Hepatocyte (in vitro differentiated cells): ENCODE measurements at places on chromosomes 3 and 15. TPM values are rescaled to one million over a fixed set of nuclear protein-coding genes. Genes with fewer than 3 reads are reported as not detected.

DNA sequence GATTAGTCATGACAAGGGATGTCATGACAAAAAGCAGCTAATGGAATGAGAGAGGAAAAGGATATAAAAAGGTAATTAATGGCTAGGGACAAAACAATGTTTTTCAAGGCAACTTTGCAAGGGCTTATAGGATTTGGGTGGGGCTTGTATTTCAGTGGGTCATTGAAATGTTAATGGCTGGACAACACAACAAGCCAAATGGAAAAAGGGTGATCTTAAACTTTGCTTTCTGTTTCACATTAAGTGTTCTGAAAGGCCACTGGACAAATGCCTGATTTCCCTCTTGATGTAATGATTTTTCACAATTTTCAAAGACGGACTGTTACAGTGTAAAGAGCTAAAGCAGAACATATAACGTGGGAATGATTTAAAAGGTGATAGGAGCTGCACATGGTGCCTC is 345.0 kb downstream of the TUSC7 start:
- H3K4me3 ChIP-seq, result no peak overlapping the region
- DNase-seq, result no peak
- H3K27me3 ChIP-seq, result no peaks in the 10 kb centered on the region
- H3K27ac ChIP-seq, result no peak overlapping the region
- no peaks in the 10 kb centered on the region for H3K4me1 ChIP-seq

DNA sequence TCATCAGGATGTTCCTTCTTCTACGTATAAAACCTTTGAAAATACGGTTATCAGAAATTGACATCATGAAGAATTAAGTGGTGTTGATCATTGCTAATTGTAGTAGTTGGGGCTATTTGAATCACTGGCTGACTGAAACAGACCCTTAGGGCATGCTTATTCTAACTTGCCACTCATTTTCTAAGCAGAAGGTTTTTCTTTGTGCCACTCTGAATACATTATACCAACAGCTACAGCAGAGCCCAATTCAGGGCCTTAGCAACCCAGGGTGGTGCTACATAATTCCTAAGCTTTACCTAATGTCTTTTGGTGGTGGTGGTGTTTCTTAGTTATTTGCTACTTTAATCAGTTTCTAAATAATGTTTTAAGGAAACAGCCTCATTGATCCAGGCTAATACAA is 524.2 kb downstream of the NLGN1 start:
- H3K36me3 ChIP-seq, result no peaks in the 10 kb centered on the region
- no peaks in the 10 kb centered on the region for H3K4me1 ChIP-seq
- no peak overlapping the region for H3K27ac ChIP-seq
- no peak overlapping the region for H3K4me3 ChIP-seq
- no peak for DNase-seq

GRCh38 chr15:81054236-81054635 is 53.5 kb downstream of the TLNRD1 start:
- no peak overlapping the region for H3K27ac ChIP-seq
- DNase-seq, result no peak
- no peak overlapping the region for H3K4me3 ChIP-seq
- H3K36me3 ChIP-seq, result no peaks in the 10 kb centered on the region
- H3K4me1 ChIP-seq, result no peaks in the 10 kb centered on the region

GRCh38 chr3:22353126-22353525 is 602.1 kb upstream of the ZNF385D start:
- H3K4me3 ChIP-seq, result no peak overlapping the region
- no peaks in the 10 kb centered on the region for H3K27me3 ChIP-seq
- no peak overlapping the region for H3K27ac ChIP-seq
- no peak for DNase-seq

GRCh38 chr3:13069495-13069894 is 3.7 kb downstream of the IQSEC1 start:
- no peaks in the 10 kb centered on the region for H3K36me3 ChIP-seq
- no peaks in the 10 kb centered on the region for H3K4me1 ChIP-seq
- no peak for DNase-seq
- peaks cover 29% of the 10 kb centered on the region for H3K27me3 ChIP-seq
- H3K4me3 ChIP-seq, result no peak overlapping the region

- H3K36me3 ChIP-seq, result no peaks in the 10 kb centered on the region
- no peak for DNase-seq
- no peak overlapping the region for H3K27ac ChIP-seq
- no peaks in the 10 kb centered on the region for H3K4me1 ChIP-seq
These were observed 148.5 kb downstream of the DCLK3 start for GRCh38 chr3:36615861-36616260.

DNA sequence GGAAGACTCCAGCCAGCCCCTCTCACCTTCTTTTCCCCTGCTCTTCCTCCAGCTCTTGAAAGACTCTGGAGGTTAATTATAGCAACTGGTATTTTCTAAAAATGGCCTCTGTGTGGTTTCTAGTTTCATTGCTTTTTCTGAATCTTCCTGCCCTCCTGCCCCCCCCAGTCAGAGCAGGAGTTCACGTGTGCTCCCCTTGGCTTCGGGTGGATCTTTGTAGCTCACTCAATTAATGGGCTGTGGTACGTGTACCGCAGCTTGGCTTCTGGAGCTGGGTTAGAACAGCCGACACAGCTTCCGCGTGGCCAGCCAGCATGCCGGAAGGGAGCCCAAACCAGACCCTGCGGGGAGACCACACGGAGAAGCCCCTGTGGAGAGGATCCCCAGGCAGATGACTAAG is 31.5 kb downstream of the TM2D3 start:
- H3K36me3 ChIP-seq, result no peaks in the 10 kb centered on the region
- no peak overlapping the region for H3K4me3 ChIP-seq
- no peak for DNase-seq

Gene CAV3
- not detected in 2 replicates for total RNA-seq

Gene TLR9
- not detected in 2 replicates for total RNA-seq
